A549 (cell line): ENCODE measurements at places on chromosomes 7 and 10. TPM values are rescaled to one million over a fixed set of nuclear protein-coding genes. Genes with fewer than 3 reads are reported as not detected.

The SPDYE8 gene
- polyA plus RNA-seq, result not detected in 3 replicates

The CHRM2 gene
- polyA plus RNA-seq, result not detected in 3 replicates

The C10orf143 gene
- 1.2 to 1.6 TPM (median 1.5 TPM) in 3 replicates for polyA plus RNA-seq

The ACTL6B gene
- not detected in 3 replicates for polyA plus RNA-seq

DNA sequence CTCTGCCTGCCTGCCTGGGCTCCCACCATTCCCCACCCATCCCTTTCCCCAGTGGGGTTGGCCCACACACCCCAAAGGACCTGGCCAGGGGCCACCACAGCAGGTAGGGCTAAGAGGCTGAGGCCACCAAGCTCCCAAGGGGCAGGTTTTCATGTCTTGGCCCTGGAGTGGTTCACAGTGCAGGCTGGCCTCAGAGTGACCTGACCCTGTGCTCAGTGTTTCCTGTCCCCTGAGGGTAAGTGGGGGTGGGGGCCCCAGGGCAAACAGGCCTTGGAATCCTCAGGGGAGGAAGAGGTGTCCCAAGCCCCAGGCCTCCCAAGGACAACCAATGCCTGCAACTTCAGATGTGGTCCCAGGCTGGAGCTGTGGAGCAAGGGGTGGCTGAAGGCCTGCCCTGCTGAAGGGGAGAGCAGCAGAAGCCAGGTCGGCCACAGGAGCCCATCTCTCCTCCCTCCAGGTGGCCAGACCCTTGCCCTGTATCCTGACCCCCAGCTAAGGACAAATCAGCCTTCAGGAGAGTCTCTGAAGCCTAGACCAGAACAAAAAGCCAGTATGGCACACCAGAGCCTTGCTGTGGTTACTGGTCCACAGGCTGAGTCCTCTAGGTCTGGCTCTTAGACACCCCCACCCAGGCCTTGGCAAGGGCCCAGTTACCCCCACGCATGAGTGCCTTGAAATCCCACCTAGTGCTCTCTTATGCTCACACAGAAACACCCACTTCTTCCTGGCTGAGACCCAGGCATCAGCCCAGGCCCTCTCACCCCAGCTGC, 27.6 kb downstream of the POLL start:
- DNase-seq, result no peak
